Natural killer cell (primary cell): ENCODE measurements at places on chromosomes 16 and 17. TPM values are rescaled to one million over a fixed set of nuclear protein-coding genes. Genes with fewer than 3 reads are reported as not detected.

The TBC1D3G gene
- not detected for total RNA-seq

The ZG16 gene
- not detected for total RNA-seq

The SOST gene
- not detected for total RNA-seq

The CCL8 gene
- not detected for total RNA-seq

The CCDC200 gene
- 0.64 TPM for total RNA-seq

The HID1 gene
- 2.8 TPM for total RNA-seq

The C17orf50 gene
- total RNA-seq, result not detected

The DNASE1L2 gene
- 0.77 TPM for total RNA-seq

The OTOP2 gene
- total RNA-seq, result not detected

- no peak for DNase-seq
Measured at GRCh38 chr17:1153795-1154546, 25.8 kb downstream of the ABR start.

DNA sequence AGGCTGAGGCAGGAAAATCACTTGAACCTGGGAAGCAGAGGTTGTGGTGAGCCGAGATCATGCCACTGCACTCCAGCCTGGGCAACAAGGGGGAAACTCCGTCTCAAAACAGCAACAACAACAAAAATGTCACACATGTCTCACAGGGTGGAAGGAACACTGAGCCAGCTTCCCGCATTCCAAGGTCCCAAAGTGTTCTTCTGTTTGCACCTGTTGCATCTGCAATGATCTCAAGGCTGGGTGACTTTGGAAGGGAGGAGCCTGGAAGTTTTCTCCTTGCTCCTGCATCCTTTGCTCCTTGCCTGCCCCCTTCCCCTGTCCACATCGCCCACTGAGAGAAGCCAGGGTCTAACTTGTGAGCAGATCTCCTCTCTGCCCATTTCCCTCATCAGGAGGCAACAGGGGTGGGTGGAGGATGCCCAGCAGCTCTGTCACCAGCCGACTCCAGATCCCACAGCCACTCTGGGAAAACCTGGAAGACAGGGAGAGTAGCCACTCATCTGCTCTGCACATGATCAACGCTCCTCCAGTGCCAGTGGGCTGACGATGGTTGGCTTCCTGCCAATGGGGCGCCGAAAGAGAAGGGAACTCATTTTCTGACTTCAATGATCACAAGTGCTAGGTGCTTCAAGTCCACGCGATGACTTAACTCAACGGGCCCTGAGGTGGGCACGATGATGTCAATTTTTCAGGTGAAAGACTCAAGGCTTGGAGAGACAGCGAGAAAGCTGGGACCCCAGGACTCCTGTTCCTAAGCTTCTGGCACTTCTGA, 12.6 kb downstream of the CHST6 start:
- no peak for DNase-seq

GRCh38 chr17:29124925-29125273, 55.3 kb downstream of the MYO18A start:
- DNase-seq, result no peak

DNA sequence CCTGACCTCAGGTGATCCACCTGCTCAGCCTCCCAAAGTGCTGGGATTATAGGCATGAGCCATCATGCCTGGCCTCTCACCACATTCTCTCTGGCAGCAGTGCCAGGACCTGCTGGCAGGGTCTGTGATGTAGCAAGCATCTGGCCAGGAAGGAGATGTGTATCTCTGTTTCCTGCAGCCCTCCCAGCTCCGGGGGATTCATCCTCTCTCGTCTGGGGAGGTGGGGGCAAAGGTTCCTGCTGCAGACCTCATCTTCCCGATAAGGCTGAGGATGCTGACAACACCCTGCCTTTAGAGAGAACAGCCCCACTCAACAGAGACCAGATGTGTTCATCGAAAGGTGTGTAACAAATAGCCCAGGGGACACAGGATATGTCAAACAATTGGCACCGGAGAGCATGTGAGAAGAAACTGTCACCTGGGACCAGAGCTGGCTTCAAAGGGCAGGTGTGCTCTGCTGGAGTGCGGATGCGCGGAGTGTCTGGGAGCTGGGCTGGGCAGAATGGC, 54.8 kb upstream of the SEC14L1 start:
- DNase-seq, result no peak

DNA sequence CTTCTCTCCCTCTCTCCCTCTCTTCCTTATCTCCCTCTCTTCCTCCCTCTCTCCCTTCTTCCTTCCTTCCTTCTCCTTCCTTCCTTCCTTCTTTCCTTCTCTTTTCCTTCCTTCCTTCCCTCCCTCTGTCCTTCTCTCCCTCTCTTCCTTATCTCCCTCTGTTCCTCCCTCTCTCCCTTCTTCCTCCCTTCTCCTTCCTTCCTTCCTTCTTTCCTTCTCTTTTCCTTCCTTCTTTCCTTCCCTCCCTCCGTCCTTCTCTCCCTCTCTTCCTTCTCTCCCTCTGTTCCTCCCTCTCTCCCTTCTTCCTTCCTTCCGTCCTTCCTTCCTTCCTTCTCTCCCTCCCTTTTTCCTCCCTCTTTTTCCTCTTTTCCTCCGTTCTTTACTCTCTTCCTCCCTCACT, 38.6 kb downstream of the HS3ST4 start:
- DNase-seq, result no peak

- DNase-seq, result no peak
Measured at GRCh38 chr17:77142689-77143088, 1.9 kb downstream of the SEC14L1 start.

GRCh38 chr17:39239640-39240314, 14.0 kb upstream of the STAC2 start:
- peak; percentile 86 for DNase-seq

DNA sequence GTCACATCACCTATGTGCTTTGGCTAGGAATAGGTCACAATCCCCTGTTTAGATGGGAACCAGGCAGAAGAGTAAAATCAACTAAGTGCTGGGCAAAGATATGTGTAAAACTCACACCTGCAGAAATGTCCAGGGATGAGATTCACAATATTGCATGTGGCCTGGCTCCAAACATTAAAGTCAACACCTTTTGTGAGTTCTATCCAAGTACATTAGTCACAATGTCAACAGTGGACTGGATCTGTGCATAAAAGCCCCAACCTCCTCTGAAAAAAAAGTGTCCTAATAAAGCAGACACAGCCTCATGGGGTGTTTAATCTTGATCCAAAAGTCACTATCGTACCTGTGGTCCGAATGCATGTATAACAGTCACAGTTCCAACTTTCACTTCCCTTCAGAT, 1990.3 kb downstream of the TP53TG3F start:
- no peak for DNase-seq

- DNase-seq, result no peak
Measured at GRCh38 chr17:6347776-6348175, 87.1 kb downstream of the AIPL1 start.

- no peak for DNase-seq
Measured at GRCh38 chr16:52727441-52727840, 180.5 kb upstream of the TOX3 start.

DNA sequence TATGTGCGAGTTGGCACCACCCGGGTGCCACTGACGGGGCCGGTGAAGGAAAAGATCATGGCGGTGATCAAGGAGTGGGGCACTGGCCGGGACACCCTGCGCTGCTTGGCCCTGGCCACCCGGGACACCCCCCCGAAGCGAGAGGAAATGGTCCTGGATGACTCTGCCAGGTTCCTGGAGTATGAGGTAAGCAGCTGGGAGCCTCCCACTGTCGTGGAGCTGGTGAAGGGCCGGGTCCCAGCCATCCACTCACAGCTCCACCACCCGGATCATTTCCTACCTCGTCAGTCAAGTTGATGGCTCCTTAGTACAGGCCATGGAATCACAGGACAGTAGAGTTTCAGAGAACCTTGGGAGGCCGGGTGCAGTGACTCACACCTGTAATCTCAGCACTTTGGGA, 20.0 kb downstream of the ATP2A1 start:
- DNase-seq, result no peak

DNA sequence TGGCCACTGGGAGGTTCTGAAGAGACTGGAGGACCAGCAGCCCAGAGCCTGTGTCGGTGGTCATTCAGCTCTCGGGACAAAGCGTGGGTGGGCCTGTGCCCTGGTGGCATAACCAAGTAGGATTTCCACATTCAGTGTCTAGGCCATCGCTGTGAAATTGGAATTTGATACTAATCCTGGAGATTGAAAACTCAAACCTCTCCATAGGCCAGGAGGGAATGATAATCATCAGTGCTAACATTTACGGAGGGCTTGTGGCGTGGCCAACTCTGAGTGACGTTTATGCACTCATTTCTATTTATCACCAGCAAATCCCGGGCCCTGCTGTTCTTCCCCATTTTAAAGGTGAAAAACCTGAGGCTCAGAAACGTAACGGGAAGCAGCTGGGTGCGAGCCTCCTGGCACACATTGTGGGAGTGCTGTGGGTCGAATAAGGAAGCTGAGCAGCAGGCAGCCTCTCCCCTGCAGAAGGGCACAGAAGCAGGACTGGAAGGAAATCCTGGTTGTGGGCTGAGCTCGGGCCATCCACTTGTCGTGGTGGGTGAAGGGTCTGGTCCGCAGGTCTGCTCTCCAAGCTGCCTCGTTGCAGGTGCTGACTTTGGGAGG, 33.1 kb downstream of the RAI1 start:
- DNase-seq, result no peak

GRCh38 chr16:70746708-70747424, 54.1 kb downstream of the VAC14 start:
- peak; percentile 43 for DNase-seq

DNA sequence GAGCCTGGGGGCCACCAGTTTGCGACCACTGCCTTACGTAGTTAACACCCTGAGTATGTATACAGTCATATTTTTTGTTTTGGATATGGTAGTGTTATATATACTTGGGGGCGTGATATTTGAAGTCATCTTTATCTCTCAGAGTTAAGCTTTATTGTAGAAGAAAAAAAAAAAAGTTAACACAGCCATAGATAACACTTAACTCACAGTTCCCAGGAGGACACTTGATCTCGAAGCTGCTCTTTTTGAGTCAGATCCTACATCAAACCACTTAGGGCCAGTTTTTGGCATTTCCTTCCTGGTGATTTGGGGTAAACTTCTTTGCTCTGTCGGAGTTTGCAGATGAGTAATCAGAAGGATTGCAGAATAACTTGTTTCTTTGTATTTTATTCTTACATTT, 5.8 kb downstream of the ITPRIPL2 start:
- DNase-seq, result peak; percentile 5

DNA sequence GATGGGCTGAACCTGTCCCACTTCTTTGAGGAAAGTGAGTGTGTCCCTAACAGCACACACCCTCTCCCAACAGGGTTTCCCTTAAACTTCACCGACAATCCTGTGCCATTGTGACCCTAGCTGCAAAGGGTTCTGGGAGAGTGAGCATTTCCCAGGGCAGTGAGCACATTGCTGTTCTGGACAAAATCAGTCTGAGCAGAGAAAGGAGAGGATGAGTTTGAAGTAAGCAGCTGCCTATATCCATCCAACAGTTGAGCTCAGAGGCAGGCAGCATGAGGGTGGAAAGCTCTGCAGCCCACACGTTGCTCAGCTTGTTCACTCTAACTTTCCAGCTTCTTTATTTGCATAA, 296.5 kb upstream of the MAF start:
- no peak for DNase-seq

DNA sequence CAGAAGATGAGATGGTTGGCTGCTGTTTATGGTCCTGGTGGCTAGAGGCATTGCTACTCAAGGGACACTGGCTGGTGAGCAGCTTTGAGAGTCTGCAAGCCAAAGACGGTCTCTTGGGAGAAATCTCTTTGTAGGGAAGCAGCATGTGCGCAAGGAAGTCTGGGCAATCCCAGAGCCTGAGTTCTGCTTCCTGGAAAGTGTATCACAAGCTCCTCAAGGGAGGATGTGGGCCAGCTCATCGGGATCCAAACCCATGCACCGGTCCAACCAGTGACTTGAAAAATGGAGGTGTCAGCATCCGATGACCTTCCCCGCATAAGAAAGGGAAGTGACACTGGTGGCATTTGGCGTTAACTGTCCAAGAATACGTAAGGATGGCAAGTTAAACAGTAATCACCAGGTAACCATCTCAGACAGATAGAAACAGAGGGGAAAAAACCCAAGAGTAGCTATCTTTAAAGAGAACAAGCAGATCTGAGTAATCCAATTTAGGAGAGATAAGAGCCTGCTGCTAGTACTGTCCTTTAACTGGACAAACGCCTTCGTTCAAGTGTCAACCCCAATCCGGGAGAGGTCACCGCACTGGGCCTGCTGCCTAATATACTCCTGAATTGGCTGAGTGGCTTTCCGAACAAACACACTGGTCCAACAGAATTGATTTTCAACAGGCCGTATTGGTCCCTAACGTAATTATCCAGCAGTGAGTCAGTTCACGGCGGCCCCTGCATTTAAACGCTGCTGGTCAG, 303.0 kb upstream of the ZFHX3 start:
- no peak for DNase-seq

GRCh38 chr16:84471316-84471715, 33.1 kb downstream of the MEAK7 start:
- DNase-seq, result no peak

DNA sequence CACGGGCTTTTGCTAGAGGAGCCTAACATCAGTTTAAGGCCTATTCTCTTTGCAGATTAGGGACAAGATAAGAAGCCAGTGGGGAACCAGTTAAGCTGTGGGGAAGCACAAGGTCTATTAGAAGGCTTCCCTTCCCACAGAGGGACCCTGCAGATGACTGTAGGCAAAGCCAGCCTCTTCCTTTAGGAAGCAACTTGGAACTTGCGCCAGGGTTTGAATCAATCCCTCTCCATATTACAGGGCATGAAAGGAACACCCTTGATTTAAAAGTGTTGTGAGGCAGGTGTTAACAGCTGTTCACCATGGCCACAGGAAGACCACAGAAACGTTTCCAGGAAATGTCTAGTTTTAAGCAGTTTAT, 77.3 kb downstream of the RPTOR start:
- no peak for DNase-seq

GRCh38 chr16:81492311-81492761, 47.7 kb downstream of the CMIP start:
- no peak for DNase-seq

DNA sequence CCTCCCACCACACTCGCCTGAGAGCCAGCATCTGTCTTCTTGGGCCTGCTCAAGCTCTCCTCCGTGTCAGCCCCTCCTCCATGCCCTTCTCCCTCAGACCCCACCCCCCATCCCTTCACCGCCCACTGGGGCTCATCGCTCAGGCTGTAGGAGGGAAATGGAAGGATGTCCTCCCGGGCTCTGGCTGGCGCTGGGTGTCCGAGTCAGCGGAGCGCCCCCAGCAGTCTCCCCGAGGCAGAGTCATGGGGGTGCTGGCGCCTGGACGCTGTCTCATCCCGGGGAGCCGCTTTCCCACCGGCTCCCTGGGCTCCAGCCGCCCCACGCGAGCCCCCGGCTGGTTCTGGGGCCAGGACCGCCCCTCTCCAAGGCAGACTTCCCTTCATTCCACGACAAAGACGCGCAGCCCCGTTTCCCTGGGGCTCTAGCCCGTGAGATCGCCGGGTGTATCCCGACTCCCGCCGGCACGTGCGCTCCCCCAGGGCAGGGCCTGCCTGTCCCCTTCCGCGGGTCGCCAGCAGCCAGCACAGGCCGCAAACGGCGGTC, 428 bp upstream of the ANTKMT start:
- no peak for DNase-seq

- no peak for DNase-seq
Measured at GRCh38 chr16:49575346-49576172, 202.0 kb downstream of the C16orf78 start.
